Fibroblast of pulmonary artery (primary cell): ENCODE measurements at places on chromosomes 16 and 17.

- DNase-seq = peak; percentile 37
These were observed 9.4 kb downstream of the CMC2 start for GRCh38 chr16:80997139-80997798.

- no peak for DNase-seq
These were observed 124.7 kb downstream of the C16orf78 start for GRCh38 chr16:49498264-49498663.

DNA sequence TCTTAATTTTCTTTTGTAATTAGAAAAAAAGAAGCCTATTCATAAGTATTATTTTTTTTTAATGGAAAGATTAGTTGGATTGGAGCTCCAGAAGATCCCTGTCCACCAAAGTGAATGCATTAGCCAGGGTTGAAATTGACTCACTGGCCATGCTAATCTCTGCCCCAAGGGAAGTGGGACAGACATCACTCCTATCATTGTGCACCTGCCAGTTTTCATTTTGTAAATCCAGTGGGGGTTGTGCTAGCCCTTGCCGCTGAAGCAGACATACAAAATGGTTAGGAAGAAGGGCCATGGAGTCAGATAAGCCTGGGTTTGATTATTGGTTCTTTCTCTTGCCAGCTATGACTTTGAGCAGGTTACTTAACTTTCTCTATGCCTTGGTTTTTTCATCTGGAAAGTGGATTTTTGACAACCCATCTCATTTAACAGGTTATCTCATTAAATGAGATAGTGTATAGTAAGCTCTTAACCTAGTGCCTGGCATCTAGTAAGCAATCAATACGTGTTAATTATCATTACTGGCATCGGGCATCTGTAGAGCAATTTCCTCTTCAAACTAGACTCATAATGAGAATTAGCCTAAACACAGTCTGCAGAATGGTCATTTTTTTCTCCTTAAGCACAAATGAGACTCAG lies 216.9 kb downstream of the IRX3 start:
- DNase-seq = no peak

DNA sequence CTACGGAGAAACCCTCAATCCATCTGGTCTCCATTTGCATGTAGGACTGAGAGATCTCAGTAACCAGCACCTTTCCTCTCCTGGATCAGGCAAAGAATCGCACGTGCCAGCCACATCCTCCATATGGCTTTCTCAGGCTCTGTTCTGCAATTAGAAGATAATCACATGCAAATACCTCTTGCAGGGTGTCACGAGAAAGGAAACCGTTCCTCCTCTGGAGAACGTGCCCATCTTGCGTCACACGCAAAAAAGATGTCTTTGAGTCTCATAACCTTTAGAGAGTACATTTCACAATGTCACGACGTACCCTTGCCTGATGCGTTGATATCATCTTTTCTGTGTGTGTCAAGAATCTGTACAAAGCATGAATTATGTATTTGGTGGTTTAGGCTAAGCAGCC lies 36.2 kb upstream of the DNAH17 start:
- no peak for DNase-seq

DNA sequence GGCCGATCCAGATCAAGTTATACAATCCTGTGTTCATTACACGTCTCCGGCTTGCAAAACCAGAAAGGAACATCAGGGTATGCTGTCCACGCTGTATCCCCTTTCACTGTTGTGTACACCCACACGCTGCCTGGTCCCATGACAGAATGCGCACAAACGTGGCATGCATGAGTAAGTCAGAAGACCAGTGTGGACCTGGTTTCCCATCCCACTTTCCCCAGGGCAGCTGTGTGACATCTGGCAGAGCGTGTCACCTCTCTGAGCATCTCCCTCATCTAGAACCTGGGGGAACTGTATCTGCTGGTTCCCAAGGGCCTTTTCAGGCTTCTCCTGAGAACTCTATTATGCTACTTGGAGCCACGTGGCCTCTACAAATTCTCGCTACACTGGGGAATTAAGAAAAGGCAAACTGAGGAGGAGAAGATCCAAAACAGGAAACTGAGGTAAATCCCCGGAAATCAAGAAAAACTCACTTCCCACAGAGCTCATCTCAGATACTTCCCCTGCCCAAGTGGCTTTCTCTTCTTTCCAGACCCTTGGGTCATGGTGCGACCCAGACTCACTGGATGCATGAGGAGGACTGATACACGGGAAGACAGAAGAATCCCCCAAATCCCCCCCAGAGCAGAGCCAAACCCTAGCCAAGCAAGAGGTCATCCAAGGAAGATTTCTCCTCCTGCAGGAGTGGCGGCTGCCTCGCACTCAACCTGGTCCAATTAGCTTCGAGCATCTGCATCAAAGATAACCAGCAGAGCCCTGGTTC lies 139.3 kb downstream of the GAS7 start:
- DNase-seq = no peak

- DNase-seq = no peak
These were observed 33.2 kb upstream of the TAC4 start for GRCh38 chr17:49881054-49881402.

DNA sequence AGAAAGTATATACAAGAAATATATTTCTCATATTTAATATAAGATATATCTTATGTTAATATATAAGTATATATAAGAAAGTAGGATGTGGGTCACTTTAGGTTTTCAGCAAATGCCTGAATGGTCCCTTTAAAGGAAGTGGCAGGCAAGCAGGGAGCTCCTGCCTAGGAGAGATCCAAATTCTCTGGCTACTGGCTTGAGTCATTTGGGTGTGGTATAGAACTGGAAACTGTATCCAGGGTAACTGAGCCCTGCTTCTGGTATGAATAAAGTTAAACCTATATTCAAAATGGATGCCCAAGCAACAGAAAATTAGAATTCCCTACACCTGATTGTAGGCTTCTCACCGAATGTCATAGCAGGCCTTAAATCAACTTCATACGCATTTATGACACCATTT lies 144.4 kb downstream of the ZNF18 start:
- no peak for DNase-seq

GRCh38 chr17:6559753-6560215 lies 3.4 kb upstream of the PITPNM3 start:
- DNase-seq = no peak

GRCh38 chr16:55500530-55501011 lies 8.3 kb upstream of the LPCAT2 start:
- DNase-seq = peak; percentile 61

GRCh38 chr16:15644267-15644961 lies 1.5 kb upstream of the MARF1 start:
- DNase-seq = no peak

DNA sequence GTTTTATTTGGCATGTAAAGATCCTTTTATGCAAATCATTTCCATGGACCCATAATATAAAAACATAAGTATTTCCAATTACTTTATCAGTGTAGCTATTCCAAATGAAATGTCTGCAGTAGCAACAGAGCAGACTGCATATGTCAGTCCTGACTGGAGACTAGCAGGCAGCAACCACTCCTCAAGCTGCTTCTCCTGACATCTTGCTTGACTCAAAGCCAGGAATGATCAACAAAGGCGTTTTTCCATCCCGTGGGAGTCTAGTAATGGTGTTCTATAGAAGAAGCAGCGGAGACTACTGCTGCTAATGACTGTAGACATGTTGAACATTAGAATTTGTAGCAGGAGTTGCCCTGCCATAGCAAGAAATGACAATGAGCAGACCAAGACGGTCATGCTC lies 73.2 kb upstream of the AKTIP start:
- DNase-seq = no peak

- no peak for DNase-seq
These were observed 16.9 kb upstream of the SP2 start for GRCh38 chr17:47879028-47879585.

DNA sequence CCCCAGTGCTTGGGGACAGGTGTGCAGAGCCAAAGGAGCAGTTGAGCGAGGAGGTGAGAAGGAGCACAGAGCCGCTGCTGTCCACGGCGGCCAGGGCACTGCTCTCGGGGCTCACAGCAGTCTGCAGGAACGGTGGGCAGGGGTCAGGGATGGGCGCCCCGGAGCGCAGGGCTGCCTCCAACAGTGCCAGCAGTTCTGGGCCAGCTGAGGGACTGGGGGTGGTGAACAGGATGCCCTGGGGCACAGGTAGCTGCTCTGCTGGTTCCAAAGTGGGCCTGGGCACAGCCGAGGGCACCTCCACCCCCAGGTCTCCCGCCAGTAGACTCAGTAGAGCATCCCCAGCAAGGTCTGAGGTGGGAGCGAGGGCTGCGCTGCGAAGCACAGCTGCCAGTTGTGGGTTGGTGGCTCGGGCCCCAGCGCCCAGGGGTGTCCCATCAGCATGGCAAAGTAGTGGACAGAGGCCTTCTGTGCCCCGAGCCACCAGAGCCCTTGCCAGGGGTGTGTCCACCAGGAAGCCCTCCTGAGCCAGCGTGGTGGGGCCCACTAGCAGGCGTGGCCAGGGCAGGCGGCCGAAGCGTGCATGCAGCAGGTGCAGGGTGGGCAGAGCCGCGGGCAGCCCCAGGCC lies 1.9 kb downstream of the GGT6 start:
- DNase-seq = no peak

GRCh38 chr17:40100419-40100668 lies at the start of gene NR1D1:
TSS of gene NR1D1 (minus strand) at chr17:40100589. CDS start at chr17:40100094, 495 bp downstream.
- DNase-seq = no peak

DNA sequence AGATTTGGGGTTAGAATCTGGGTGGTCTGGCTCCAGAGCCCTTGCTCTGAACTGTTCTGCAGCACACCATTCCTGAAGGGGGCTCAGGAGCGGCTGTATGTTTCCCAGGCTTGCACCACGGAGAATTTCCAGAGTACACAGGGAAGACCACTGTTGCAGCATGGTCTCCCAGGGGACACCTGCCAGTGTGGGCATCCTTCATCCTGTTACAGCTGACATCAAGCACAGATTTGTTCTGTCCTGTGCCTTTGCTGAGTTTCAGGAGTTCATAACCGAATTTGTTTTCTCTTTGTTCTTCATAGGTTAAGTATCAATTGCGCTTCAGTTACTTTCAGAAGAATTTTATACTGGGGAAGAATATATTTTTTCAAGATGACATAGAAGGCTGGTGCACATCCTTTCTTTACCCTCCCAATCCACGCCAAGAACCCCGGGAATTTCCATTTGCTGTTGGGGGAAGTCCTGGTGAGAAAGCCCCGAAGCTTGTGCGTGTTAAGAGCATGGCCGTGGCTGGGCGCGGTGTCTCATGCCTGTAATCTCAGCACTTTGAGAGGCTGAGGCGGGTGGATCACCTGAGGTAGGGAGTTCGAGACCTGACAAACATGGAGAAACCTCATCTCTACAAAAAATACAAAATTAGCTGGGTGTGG lies 26.3 kb upstream of the ABCA3 start:
- no peak for DNase-seq

- peak; percentile 75 for DNase-seq
These were observed 15.6 kb downstream of the TLE7 start for GRCh38 chr16:71426069-71426879.

DNA sequence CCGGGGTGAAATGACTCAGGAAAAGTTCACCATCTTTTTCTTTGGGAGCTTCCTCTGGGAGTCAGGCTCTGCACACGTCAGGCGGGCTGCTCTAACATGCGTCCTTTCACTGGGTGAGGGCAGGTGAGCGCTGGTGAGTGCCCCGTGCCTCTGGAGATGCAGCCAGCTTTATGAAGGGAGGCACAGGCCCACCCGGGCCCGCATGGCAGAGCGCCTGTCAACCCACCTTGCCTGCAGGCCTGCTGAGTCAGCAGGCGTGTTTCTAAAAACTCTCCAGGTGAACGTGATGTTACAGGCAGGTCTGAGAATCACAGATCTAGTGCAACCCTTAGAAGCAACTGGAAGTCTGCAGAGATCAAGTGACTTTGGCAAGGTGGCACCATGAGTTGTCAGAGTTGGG lies 18.4 kb downstream of the MAP1LC3B start:
- no peak for DNase-seq

DNA sequence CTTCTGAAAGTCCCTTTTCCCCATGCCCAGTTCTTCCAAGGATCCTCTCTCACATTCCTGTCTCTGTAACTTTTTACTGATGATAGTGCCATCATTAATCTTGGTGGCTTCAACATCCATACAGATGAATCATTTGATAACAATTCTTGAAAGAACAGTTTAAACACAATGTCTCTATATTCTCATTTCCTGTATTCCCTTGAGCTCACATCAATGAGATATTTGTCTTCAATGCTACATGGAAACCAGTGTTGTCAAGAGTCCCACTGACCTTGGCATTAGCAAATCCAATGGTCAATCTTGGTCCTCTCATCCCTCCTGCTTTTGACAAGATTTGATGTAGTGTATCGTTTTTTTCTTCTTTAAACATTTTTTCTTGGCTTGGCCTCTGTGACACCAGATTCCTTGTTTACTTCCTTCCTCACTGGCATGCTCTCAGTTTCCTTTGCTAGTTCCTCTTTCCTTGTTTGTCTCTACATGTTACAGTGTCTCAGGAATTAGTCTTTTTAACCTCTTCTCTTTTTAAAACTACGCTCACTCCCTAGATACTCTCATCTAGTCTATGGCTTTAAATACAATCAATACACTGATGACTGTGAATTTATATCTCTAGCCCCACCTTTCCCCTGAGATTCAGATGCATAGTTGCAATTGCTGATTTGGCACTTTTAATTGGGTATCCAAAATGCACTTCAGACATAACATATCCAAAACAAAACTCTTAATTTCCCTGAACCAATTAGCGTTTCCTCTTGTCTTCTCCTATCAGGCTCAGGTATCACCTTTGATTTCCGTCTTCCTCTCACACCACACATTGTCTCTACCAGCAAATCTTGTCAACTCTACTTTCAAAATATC lies 134.0 kb downstream of the MYO1D start:
- DNase-seq = no peak

- DNase-seq = peak; percentile 68
These were observed 16.6 kb upstream of the DLX4 start for GRCh38 chr17:49952209-49952911.

DNA sequence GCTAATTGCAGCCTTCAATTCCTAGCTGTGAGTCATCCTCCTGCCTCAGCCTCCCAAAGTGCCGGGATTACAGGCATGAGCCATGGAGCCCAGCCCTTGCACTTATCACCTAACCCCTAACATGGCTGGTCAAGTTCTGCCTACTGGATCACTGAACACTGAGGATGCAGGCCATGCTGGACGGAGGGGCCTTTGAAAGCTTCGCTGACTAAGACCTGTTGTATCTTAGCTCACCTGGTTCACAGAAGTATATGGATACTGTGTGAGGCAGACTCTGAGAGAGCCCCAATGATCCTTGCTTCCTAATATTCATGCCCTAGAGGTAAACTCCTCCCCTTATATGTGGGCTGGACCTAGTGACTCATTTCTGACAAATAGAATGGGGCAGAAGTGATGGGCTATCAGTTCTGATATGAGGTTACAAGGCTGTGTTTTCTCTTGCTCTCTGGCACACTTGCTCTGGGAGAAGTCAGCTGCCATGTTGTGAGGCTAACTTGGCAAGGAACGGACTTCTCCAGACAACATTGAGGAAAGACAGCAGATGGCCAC lies 11.7 kb upstream of the TMIGD1 start:
- peak; percentile 22 for DNase-seq

- no peak for DNase-seq
These were observed 154.8 kb downstream of the CYB561 start for GRCh38 chr17:63291258-63291657.

DNA sequence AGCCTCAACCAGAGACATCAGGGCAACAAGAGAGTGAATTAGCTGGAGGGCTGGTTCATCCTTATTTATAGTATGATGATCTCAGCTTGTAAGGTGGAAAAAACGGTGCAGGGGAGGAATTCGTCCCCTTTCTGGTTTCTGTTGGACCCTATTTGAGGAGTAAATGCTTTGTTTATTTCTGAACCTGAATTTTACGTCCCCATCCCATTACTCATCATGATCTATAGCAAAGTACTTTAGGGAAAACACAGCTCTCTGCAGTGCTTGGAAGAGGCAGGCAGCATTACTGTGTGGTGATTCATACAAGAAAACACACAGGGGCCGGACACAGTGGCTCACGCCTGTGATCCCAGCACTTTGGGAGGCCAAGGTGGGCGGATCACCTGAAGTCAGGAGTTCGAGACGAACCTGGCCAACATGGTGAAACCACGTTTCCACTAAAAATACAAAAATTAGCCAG lies 8.0 kb upstream of the VAT1L start:
- peak; percentile 74 for DNase-seq
